ENCODE measurements at places on chromosomes 4 and X.

GRCh38 chr4:81460834-81461233 lies 10.9 kb downstream of the RASGEF1B start:
- DNase-seq = no peak

DNA sequence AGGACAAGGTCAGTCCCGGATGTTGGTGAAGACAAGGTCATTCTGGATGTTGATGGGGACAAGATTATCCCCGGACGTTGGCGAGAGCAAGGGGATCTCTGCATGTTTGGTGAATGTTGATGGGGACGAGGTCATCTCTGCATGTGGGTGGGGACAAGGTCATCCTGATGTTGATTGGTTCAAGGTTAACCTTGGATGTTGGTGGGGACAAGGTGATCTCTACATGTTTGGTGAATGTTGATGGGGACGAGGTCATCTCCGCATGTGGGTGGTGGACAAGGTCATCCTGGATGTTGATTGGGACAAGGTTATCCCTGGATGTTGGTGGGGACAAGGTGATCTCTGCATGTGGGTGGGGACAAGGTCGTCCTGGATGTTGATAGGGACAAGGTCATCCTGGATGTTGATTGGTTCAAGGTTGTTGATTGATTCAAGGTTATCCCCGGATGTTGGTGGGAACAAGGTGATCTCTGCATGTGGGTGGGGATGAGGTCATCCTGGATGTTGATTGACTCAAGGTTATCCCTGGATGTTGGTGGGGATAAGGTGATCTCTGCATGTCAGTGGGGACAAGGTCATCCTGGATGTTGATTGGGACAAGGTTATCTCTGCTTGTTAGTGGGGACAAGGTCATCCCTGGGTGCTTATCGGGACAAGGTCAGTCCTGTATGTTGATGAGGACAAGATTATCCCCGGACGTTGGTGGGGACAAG lies 28.8 kb upstream of the PLCXD1 start:
- DNase-seq = no peak

DNA sequence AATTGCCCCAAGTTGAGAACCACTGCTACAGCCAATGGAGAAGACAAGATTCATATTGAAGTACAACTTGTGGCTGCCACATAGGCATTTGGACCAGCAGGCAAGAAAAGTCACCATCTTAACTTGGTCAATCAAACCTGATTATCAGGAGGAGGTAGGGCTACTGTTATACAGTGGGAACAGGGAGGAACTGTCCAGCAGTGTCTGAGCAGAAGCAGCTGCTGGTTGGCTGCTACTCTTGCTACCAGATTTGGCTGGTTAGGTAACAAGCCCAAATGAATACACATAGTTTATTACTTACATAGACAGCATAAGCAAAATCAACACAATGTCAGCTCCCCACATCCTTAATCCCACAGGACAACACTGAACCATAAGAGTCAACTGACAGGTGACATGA lies 39.4 kb downstream of the ATP1B4 start:
- no peak for DNase-seq

DNA sequence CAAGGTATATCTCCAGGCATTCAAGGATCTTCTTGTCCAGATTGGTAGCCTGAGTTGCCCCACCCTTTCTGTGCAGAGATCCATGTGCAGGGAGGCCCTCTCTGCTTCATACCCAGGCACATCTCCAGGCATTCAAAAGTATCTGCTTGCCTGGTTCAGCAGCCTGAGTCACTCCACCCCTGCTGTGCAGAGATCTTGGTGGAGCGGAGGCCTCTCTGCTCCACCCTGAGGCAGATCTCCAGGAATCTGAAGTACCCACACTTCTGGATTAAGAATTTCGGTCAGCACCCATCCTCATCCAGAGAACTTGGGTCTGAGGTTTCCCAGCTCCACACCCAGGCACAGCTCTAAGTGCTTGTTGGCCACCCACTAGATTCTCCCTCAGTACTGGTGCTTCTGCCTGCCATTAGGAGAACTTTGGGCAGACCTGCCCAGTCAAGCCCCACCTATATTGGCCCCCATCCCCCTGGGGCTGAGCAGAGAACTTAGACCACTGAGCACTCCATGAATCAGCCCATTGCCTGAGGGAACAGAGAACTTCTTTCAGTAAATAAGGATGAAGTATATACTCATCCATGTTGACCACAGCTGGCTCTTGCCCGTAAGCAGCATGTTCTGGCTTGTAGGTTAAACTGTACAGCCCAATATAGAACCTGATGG lies 199.5 kb upstream of the ZCCHC13 start:
- DNase-seq = no peak

GRCh38 chr4:44446191-44446590 lies 2.4 kb downstream of the KCTD8 start:
- no peak for DNase-seq

- DNase-seq = no peak
These were observed 17.4 kb downstream of the BCAP31 start for GRCh38 chrX:153706799-153707198.

DNA sequence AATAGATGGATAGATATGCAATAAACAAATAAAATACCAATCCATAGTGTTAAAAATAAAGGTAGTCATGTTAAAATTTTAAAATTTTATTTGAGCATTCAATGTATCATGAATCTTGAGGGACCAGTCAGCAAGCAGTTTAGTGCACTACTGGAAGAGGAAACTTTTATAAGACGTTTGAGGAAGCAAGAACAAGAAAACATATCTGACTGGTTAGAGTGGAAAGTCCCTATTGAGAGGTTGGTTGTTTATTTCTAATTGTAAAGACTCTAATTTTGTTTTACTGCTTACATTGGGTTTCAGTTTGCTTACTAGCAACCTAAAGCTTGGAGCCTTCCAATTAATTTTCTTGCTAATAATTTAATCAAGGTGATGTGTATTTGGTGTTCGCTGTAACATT lies 786.2 kb downstream of the RAB28 start:
- no peak for DNase-seq

- no peak for DNase-seq
These were observed 275.0 kb upstream of the CTSO start for GRCh38 chr4:156228676-156229075.

DNA sequence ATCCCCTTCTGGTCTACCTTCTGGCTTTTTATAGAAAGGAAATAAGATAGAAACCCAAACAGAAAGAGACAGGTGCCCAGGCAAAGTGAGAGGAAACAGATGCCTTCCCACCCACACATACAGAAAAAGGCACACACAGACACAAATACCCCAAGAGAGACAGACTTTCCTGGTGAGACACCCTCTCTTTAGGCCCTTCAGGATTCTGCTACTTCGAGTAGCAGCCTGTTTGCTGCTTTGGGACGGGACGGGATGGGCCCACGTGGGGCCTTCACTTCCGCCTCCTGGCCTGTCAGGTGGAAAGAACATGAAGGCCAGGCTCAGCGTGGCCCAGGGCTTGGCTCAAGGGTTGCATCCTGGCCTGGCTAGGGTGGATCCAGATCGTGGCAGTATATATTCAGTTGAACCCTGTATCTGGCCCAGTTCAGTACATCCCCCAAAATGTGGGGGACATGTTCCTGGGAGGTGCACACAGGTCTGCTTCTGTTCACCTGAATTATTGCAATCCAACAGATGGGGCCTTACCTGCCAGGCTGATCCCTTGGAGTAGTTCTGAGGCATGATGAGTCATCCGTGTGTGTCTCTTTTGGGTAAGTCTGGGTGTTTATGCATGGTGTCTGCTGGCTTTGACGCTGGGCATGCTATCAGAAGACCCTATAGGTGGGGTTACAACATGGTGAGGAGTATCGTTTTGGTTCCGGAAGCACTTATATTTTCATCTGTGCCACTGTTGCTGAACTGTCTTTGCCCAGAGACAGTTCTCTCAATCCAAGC lies 2.4 kb downstream of the ZNF275 start:
- DNase-seq = no peak

- DNase-seq = no peak
These were observed 84.1 kb downstream of the CLCN4 start for GRCh38 chrX:10240918-10241317.

DNA sequence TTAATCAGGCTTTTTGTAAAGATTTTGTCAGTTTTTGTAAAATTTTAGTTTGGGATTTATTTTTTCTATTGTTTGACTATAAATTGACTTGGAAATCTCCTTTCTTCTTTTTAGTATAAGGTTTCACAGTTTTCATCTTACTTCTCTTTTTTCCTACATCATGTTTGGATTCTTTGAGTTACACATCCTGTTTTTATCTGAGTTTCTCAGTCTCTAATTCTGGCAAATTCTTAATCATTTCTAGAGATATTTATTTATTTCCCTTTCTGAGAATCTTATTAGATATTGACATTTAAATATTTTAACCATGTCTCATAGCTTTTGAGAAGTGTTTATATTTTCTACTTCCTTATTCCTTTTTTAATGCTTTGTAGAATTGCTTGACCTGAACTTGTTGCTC lies 20.7 kb downstream of the USP53 start:
- no peak for DNase-seq

GRCh38 chr4:13562876-13563275 lies 18.6 kb upstream of the NKX3-2 start:
- DNase-seq = no peak

- DNase-seq = no peak
These were observed 55.6 kb upstream of the TADA2B start for GRCh38 chr4:6987588-6987961.

Measured in NCI-H1436 (cell line).